ENCODE measurements at places on chromosomes 6 and 20.

DNA sequence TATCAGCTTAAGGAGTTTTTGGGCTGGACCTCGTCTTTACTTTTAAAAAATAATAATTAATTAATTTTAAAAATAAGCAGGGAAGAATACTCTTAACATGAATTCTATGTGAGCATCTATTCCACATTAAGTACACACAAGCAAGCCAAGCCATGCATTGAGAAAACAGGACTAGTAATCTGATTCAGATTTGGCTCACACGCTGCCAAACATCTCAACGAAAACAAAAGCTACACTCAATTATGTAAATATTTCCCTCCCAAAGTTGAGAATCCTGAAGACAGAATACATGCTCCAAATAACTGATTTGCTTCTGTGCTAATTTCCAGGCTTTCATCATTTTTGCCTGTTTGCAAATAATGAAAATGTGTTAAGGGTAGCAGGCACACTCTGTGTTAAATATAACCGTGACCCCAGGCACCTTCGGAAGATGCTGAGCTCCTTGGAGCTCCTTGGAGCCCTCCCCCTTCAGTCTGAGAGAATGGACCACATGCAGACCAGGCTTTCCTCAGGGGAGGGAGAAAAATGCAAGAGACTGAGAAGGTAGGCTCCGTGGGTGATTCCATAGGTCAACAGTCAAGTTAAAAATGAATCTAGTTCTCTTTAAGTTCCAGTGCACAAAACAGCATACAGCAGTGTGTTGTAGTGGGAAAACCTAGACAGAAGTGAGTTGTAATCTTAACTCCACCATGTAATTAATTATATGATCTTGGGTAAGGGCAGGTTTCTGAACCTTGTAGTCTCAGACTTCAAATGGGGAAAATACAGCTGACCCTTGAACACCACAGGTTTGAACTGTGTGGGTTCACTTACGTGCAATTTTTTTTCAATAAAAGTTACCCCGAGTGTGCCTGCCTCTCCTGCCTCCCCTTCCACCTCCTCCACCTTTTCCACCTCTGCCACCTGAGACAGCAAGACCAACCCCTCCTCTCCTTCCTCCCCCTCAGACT is 161.3 kb upstream of the RREB1 start:
- no peak for DNase-seq

DNA sequence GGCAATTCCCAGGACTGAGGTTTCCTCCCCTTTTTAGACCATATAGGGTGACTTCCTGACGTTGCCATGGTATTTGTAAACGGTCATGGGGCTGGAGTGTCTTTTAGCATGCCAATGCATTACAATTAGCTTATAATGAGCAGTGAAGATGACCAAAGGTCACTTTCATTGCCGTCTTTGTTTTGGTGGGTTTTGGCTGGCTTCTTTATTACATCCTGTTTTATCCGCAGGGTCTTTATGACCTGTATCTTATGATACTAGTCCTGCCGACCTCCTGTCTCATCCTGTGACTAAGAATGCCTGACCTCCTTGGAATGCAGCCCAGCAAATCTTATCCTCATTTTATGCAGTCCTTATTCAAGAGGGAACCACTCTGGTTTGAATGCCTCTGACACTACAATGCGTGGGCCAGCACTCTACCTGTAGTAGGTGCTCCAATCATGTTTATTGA is 190.1 kb downstream of the KCNQ5 start:
- DNase-seq: no peak

DNA sequence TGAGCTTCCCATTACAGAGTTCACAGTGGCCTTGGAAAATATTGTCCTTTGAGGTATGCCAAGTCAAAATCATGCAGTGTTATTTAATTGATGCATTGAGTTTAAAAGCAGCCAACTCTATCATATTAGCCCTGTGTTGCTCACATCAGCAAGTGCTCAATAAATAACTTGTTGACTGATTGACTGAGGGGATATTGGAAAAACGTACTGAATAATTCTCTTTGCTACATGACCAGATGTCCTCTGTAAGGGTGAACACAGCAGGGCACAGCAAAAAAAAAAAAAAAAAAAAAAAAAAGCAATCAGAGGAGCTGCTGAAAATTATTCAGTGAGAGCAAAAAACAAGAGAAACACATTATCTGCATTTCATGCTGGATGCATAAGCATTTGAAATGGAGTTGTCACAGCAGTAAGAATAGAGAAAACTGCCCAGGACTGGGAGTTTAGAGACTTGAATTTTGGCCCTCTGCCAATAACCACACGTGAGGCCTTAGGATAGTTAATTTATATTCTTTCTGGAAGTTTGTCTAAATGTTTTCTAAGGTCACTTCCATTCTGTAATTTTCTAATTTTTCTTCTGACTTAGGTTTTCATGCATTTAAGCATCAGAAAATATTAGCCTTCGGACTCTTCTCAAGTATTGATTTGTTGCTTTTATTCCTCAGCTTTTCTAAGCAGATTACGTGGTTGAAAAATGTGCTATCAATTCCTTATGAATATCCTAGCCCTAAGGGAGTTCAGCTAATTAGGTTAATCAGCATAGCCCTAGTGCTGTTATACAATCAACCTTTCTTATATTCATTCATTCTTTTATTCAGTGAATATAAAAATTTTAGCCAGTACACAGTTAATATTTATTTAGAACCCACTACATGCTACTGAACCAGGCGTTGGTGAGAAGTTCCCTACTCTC is 246.8 kb upstream of the STXBP5 start:
- DNase-seq: no peak

- no peak for DNase-seq
Measured at GRCh38 chr6:111685058-111685457, 79.4 kb upstream of the TRAF3IP2 start.

DNA sequence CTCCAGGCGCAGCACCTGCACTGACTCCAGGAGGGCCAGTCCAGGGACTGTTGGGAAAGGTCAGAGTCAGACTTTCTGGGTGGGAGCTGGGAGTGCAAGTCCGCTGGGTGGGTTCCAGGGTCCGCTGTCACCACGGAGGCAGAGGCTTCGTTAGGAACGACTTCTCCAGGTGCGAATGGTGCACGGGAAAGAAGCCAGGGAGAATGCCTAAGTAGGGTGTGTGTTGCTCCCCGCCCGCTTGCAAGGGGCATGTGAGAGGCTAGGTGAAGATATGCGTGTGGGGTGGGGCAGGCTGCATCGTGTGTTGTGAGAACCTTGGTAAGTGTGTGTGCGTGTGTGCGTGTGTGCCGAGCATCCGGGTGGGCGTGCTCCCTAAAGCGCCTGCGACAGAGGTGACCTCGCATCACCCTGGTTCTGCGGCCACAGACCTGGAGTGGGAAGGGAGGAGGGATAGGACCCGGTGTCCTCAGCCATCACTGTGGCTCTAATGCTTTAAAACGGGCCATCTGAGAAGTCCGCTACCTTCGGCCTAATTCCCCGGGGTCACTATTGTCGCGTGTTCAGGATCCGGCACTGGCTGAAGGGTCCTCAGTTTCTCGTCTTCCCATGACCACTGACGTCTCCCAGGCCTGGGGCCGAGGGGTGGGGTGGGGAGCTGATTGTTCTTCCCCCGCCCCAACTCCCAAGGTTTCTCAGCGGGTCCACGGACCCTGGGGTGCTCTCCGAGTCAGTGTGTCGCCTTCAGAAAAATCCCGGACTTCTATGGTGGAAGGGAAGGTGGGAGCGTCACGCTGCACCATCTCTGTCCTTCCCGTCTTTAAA is 6.1 kb downstream of the SLC32A1 start:
- no peak for DNase-seq

GRCh38 chr6:159608961-159609651 is 83.9 kb downstream of the SOD2 start:
- DNase-seq: peak; percentile 89

DNA sequence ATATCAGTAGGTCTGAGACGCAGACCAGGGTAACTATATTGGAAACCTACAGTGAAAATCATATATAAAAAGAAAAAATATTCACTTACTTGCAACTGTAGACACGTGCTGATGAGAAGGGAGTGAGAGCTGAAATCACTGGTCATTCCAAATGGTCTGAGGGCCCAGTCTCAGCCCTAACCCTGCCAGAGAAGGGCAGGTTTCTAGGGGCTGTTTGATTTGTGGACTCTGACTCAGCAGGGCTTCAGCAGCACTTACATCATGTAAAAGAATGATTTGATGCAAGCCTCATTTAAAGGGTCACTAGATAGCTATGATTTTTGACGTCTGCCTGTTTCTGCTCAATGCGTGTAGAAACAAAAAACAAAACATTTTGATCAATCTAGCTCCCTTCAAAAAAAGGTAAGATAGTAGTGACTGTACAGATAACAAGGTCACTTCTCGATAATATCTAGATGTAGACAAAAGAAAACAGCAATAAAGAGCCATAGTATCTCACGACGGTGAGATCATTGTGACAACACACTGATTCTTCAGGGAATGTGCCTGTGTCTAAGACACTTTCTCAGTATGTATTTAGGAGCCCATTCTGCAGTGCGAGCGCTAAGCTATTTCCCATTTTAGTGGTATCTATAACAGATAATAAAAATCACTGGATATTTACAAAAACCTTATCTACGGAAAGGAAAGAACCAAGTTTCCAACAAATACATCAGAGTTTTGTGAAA is 307.2 kb downstream of the HIVEP2 start:
- no peak for DNase-seq

- no peak for DNase-seq
Measured at GRCh38 chr6:169661391-169661756, 40.5 kb downstream of the WDR27 start.

GRCh38 chr6:40232698-40233097 is 298.4 kb upstream of the MOCS1 start:
- no peak for DNase-seq

GRCh38 chr6:74597266-74597665 is 608.6 kb downstream of the COL12A1 start:
- no peak for DNase-seq

DNA sequence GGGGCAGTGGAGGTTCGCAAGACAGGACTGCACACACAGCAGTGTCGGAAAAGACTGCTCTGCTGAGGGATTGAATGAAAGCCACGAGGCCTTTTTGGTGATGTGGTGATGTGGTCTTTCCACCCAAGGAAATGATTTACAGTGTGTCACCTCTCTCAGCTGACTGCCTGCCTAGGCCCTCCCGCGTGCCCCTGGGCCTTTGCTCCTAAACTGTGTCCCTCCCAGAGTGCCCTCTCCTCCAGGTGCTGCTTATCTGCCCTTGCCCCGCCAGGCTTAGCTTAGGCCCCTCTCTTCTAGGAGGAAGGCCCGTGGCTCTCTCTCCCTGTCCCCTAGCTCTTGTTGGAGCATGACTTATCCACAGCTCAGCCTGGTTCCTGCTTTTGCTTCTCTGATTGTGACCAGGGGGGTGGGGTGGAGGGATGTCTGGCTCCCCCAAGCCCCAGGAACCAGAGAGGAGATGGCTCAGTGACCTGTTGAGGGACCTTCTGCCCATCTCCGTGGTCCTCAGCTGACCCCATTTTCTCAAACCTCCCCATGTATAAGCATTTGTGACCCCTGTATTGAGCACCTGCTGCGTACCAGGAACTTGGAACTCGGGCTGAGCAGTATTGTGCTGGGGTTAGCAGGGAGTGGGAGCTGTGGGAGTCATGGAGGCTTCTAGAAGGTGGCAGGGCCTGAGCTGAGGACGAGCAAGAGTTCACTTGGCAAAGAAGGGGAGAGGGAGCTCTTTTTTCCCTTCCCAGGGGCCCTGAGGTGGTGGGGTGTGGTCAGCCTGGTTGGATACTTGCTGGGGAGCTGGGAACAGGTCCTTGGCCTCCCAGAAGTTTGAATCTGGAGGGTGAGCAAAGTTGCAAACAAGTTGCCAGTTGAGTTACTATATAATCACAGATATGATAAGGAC is 2.2 kb downstream of the SRC start:
- DNase-seq: no peak

DNA sequence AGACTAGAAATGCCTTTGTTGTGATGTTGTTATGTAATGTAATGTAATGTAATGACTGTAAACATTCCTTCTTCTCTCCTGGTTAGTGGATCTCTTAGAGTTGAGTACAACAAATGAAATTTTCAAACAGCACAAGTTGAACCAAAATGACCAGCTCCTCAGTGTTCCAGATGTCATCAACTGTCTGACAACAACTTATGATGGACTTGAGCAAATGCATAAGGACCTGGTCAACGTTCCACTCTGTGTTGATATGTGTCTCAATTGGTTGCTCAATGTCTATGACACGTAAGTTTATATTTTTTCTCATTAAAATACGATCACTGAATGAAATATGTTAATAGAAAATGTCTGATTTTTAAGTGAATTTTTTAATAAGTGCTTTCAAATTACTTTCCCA is 496.7 kb downstream of the UTRN start:
- no peak for DNase-seq

GRCh38 chr20:53957451-53958172 is 112.8 kb downstream of the BCAS1 start:
- no peak for DNase-seq

DNA sequence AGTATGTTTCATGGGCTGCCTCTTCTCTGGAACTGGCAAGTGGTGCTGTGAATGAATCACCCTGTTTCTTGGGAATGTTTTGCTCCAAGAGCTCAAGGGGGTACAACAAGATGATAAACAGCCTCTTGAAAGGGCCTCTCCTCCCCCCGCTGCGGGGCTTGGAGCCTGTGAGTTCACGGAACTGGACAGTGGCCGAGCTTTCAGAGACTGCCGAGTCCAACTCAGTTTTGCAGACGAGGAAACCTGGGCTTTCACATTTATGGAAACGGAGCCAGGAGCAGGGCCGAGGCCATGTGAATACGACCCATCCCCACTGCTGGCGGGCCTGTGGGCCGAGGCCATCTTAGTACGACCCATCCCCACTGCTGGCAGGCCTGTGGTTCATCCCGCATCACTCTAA is 18.2 kb upstream of the SRC start:
- no peak for DNase-seq

DNA sequence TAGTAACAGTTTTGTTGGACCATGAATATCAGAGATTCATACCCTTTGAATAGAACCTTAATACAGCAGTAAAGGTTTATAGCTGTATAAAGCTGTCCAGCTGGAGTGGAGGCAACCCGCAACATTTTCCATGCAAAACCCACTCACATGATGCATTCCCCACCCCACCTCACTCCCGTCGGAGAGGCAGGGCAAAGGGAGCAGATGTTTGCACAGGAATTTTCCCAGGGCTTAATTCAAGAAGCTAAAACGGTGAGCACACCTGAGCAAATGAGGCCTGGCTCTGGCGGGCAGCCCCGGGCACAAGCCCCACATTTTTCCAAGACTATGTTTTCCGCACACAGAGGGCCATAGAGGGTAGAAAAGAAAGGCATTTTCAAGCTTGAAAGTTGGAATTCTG is 191.7 kb downstream of the FOXC1 start:
- no peak for DNase-seq

DNA sequence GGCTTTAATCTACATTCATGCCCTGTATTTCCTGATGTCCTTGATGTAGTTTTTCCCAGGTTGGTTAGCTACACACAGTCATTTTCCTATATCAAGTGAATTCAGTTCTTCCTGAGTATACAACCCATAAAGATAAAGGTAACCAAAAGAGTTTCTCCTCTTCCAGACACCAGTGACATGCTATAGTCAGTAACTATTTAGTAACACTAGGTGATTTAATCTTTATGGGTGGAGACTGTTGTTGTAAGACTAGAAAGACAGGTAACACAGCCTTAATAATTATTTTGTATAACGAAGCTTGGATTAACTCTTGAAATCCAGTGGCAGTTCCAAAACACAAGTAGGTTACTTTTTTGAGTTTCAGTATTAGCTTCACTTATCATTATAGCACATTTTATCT is 17.6 kb downstream of the MCUR1 start:
- DNase-seq: no peak

- DNase-seq: no peak
Measured at GRCh38 chr20:63000958-63001357, 5.8 kb downstream of the BHLHE23 start.

- DNase-seq: no peak
Measured at GRCh38 chr6:104702126-104702841, 157.4 kb downstream of the HACE1 start.
